ENCODE measurements at places on chromosomes 11 and 22. TPM values are rescaled to one million over a fixed set of nuclear protein-coding genes. Genes with fewer than 3 reads are reported as not detected.

FDX1 gene
- total RNA-seq: 13.1 TPM

OR8H2 gene
- total RNA-seq: not detected

DEFB131B gene
- not detected for total RNA-seq

AQP11 gene
- total RNA-seq: 0.14 TPM

CDON gene
- total RNA-seq: 3.2 TPM

TEX54 gene
- 0.42 TPM for total RNA-seq

SERPIND1 gene
- total RNA-seq: not detected

LRRC4C gene
- total RNA-seq: not detected

TENM4 gene
- not detected for total RNA-seq

PTDSS2 gene
- total RNA-seq: 18.8 TPM

TRIM6 gene
- total RNA-seq: 0.76 TPM

TSPAN18 gene
- 2.3 TPM for total RNA-seq

NNMT gene
- total RNA-seq: not detected

CFAP300 gene
- not detected for total RNA-seq

OR10A3 gene
- not detected for total RNA-seq

NXPE1 gene
- not detected for total RNA-seq

DMC1 gene
- total RNA-seq: 16.3 TPM
